ENCODE measurements at places on chromosomes 13 and 19.

GRCh38 chr13:32297206-32297605 is 18.0 kb downstream of the ZAR1L start:
- DNase-seq, result peak; percentile 62

- peak; percentile 39 for DNase-seq
Observed at GRCh38 chr19:18590273-18591272, 2.0 kb downstream of the REX1BD start.

DNA sequence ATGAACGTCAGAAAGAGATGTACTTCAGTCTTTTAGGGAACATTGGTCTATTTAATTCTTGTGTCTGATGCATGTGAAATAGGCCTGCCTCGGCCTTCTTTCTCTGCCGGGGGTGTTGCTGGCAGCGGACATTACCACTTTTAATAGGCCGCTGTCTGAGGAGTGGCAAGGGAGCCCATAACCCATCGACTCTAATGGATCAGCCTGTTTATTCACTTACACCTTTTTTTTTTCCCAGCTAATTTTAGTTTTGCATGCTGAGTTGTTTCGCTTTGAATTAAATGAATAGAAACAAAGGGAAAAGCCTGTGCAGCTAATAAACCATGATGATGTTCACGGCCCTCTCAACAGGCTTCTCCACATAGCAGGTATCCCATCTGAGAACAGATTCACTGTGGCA is 78.4 kb downstream of the KCTD15 start:
- no peak for DNase-seq

DNA sequence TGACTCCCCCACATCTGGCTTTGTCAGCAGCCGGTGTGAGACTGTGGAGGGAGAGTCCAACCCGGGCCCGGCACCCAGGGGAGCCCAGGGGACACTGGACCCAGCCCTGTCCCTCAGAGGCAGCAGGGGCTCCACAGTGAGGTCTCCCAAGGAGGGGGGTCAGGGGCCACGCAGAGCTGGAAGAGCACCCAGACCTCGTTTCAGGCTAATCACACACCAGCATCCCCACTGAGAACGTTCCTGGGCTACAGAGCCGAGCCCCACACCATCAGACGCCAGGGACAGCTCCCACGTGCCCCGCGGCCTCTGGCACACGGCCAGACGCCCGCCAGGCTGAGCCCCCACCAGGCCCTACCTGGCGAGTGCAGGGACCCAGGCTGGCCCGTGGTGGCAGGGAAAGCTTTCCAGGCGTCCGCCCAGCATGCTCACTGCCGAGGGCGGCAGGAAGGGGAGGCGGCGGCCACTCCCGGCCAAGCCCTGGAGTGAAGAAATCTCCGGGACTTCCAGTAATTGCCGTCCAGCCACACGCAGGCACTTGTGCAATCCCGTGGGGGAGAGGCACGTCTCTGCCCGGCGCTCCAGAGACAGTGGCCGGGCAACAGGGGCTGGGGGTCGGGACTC is 19.2 kb downstream of the SBNO2 start:
- DNase-seq, result peak; percentile 76

- DNase-seq, result no peak
Observed at GRCh38 chr13:28734906-28735305, 16.1 kb upstream of the SLC46A3 start.
